ENCODE measurements at places on chromosomes 5 and 9.
A peak's percentile ranks its signal among the peaks of the same experiment; 100 is the strongest.

- DNase-seq = no peak
Observed at GRCh38 chr9:78622126-78622525, 325.2 kb downstream of the PSAT1 start.

GRCh38 chr5:77285251-77285841 is 74.9 kb downstream of the PDE8B start:
- no peak for DNase-seq

DNA sequence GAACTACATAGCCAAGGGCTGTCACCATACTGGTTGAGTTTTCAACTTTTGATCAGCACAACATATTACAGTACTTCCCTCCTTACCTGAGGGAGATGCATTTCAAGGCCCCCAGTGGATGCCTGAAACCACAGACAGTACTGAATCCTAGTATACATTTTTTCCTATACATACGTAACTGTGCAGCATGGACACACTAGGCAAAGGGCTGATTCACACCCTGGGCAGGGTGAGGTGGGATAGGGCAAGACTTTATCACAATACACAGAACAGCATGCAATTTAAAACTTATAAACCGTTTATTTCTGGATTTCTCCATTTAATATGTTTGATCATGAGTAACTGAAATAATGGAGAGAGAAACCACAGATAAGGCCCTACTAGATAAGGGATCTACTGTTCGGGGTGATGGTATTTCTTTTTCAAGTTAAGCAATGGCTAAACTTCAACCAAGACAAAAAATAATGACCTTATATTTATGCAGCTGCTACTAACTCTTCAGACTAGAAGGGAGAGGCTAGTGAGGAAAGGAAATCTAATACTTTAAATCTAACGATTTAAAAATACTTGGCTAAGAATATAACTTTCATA is 186.9 kb upstream of the GNA14 start:
- DNase-seq = no peak

- DNase-seq = no peak
Observed at GRCh38 chr5:153081385-153081784, 409.1 kb upstream of the GRIA1 start.

DNA sequence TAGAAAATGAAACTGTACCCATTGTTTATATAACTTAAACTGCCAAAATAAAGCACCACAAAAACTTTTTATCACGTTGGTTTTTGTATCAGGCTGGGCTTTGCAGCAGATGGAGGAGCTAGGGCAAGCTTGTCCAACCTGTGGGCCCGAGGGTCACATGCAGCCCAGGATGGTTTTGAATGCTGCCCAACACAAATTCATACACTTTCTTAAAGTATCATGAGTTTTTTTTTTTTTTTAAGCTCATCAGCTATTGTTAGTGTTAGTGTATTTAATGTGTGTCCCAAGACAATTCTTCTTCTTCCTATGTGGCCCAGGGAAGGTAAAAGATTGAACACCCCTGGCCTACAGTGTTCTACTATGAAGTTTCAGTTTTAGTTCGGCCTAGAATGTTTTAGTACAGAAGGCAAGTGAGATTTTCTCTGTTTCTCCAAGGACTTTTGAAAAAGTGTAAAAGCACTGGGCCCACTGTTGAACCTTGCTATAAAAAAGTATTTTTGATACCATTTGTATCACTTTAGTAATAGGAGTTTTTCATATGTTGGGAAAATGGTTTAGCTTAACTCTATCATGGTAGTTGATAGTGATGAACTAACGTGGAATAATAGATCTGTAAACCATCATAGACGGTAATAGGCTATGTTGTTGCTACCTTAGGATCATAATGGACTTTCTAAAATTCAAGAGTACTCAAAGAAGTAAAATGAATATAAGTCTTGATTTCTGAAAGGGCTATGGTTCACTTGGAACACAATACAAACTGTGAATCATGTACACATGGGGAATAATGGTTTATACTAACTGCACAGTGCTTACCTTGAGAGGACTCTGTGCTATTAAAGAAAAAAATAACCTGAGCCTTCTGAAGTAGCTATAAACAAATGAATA is 2.9 kb downstream of the CDKN2A start:
- DNase-seq = no peak

DNA sequence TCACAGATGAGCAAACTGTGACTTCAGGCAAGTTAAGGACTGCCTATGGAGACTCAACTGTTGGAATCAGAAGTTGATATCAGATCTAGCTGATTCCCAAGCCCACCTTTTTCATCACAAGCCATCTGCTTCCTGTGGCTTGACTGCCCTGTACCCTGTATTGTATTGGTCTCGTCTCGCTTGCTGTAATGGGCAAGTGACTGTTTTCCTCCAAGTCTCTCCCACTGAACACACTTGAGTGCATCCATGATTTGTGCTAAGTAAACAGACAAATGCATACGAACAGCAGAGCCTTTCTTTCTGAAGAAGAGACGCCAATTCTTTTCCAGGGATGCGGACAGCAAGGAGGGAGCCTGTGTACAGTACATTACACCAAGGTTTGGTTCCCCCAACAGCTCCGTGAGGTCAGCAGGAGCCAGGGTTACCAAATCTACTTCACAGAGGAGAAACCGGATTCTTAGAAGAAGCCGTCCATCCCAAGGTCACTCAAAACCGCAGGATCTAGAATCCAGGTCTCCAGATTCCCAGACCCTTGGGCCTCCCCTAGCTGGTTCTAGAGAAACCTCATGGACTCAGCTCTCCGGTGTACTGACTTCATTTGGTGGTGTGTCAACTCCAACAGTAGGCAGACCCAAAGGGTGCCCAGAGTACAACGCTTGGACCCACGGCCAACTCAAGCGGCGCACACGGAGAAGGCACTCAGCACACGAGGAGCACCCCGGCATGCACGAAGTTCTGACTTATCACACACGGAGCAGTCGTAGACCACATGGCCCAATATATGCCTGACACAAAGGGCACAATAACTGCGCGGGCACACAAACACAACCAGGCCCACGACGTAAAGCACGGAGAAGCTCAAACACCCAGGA is 1.1 kb downstream of the BAG1 start:
- no peak for DNase-seq

DNA sequence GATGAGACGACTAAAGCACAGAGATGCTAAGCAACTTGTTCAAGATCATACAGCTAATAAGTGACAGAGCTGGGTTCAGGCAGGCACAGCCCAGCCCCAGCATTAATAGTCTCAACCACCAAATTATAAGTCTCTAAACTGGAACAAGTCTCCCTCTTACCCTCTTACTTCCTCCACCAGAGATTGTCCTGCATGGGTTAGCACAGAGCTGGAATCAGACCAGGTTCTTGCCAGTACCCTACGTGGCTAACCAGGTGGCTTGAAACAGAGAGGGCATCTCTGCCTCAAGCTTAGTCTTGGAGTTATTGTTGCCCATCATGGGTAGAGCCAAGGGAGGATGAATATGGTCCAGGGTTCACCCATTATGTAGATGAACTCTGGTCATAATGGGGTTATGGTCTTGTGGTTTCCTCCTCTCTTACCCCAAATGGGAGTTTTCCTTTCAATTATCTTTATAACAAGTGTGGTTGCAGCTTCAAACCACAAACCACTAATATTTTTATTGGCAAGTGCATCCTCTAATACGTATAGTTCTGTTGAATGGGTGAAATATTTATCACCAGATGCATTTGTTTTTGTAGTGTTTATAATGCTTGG is 8.3 kb upstream of the XPA start:
- DNase-seq = no peak

- DNase-seq = no peak
Observed at GRCh38 chr5:65334077-65334476, 147.6 kb downstream of the ADAMTS6 start.

DNA sequence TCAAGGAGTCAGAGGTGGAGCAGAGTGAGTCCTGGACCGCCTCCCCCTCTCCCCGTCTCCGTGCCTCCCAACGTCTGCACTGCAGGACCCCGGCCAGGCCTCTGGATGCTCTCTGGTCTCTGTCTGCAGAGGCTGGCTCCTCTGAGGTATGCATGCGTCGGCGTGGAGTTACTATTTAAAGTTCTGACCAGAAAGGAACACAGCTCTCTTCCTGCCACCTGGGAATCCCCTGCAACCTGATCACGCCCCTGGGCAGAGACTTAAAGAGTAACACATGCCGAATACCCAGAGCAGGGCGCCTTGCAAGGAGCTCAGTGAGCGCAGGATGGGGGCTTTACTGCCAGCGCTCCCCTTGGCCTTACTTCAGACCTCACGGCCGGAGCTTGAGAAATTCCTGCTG is 16.0 kb downstream of the ANXA6 start:
- peak; percentile 31 for DNase-seq

- no peak for DNase-seq
Observed at GRCh38 chr5:52531105-52531504, 256.6 kb upstream of the ITGA1 start.

GRCh38 chr9:135909371-135909770 is 2.0 kb upstream of the CAMSAP1 start:
- DNase-seq = no peak

GRCh38 chr5:111859031-111859430 is 102.0 kb upstream of the NREP start:
- DNase-seq = no peak

- DNase-seq = no peak
Observed at GRCh38 chr9:77953590-77953989, 78.0 kb downstream of the GNAQ start.

DNA sequence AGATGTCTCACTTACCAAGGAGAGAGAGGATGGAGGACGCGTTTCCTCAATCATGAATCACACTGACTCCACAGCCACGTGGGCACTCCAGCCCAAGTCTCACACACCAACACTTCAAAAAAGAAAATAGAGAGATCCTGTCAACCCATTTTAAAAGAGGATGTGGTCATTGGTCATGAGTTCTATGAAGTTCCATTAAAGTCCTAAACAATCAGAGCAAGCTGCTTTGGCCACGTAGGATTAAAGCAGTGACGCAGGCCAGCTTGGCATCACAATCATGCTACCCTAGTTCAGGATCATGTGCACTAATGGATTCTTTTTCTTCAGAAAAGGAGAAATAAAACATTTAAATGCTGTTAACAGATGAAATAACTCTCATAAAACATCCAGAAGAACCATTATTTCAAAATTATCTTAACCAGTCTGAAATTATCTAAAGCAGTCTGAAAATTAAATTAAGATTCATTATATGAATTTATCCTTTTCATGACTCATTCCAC is 108.1 kb downstream of the SEMA5A start:
- DNase-seq = no peak

DNA sequence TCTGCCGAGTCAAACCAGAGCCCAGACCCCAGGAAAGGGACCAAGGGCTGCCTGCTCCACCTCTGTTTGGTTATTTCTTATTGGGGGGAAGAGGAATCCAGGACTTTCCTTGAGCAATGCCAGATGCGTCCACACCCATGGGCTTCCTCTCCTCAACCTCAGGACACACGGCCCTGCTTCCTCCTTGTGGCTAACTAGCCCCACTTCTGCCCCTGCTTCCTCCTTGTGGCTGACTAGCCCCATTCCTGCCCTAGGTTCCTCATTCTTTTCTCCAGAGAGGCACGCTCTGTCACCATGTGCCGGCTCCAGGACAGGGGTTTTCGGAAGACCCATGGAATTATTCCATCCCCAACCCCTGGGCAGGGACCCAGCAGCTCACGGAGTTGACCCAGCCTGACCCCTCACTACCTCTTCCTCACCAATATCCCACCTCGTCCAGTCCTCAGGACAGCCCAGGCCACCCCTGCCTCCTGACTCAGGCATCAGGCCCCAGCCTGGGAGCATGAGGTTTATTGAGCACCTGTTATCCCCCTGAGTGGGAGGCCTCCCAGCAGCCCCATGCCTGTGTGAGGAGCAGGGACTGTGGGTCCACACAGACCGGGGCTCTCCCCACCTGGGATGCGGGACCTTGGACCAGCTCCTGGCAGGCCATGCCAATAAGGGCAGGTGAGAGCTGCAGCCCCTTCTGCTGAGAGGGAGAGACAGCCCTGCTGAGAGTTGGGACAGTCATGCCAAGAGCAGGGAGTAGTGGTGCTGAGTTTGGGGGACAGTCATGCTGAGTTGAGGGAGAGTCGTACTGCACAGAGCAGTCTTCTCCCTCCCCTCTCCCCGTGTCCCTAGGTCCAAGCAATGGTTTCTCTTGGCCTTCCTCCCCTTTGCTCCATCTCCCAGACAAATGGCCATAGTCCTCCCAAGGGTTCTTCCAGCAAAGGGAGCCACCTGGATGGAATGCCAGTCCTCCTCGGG is 11.8 kb upstream of the FCN1 start:
- DNase-seq = no peak

- no peak for DNase-seq
Observed at GRCh38 chr5:170361616-170362015, 27.6 kb downstream of the KCNMB1 start.

DNA sequence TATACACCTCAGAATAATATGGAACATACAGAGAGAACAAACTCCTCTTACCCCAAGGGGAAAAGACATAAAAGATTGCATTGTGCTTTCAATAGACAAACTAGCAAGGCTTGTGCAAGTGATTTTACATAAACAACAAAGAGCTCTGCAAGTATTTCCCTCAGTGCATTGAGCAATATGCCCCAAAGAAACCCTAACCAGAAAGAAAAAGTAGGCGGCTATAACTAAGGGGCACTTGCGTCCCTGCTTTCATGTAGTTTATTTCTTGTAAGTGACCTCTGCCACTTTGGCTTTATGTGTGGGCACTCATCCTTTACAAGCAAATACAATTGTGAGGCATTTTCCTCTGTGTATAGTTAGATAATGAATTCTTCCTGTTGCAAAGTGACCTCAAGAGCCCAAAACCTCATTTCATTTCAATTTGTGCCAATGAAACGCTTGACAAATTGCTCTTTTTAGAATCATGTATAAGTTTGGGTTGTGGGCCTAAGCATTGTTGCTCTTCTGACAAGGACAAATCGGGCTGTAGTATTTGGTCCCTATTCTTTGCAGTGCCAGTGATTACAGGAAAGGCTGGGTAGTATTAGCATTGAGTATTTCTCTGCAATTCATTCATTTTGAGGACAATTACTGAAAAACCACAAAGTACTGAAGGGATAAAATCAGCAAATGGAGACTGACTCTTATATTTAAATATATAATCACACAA is 282.2 kb downstream of the DTWD2 start:
- no peak for DNase-seq

- no peak for DNase-seq
Observed at GRCh38 chr9:16157651-16158050, 604.8 kb downstream of the CCDC171 start.

GRCh38 chr9:129412814-129413536 is 207.9 kb downstream of the C9orf50 start:
- peak; percentile 34 for DNase-seq

DNA sequence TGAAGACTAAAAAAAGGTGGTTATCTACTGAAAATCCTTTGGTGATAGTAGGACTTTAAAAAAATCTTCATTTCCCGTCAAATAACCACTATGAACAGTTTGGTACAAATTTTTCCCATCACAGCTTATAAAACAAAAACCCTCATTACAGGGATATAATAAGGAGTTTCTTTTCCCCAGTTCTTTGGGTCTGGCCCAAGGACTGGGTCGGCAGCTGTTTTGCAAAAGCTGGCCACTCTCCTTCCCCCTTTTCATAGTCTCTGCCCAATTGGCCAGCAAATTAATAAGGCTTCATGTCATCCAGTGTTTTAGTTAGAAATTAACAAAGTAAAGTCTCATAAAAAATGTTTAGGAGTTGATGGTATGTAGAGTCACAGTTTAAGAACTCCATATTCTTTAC is 47.0 kb upstream of the PDE8B start:
- no peak for DNase-seq

- no peak for DNase-seq
Observed at GRCh38 chr5:7146886-7147285, 249.1 kb upstream of the ADCY2 start.

- no peak for DNase-seq
Observed at GRCh38 chr5:132526974-132527564, 16.3 kb downstream of the IL5 start.
